ENCODE measurements at places on chromosomes 5 and 9.
A peak's percentile ranks its signal among the peaks of the same experiment; 100 is the strongest.

GRCh38 chr5:88143693-88144218 is 124.9 kb downstream of the TMEM161B start:
- DNase-seq, result no peak

- DNase-seq, result peak; percentile 84
Observed at GRCh38 chr9:19464764-19465585, 56.2 kb downstream of the ACER2 start.

DNA sequence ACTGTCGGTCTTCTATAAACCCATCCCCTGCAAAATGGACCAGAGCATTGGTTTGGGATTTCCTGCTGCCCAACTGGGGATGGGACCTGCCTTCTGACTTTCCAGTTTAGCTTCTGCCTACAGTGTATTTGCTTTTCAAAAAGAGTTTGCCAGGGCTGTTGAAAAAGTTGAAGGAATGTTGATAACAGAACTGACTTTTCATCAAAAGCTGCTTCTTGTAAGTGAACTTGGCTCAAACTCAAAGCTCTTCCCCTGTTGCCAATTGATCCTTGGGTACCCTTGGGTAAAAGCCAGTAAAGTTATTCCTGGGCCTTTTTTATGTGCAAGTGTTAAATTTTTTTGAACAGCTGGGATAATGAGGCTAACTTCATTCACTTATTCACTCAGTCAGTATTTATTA is 142.9 kb upstream of the SLC30A5 start:
- no peak for DNase-seq

DNA sequence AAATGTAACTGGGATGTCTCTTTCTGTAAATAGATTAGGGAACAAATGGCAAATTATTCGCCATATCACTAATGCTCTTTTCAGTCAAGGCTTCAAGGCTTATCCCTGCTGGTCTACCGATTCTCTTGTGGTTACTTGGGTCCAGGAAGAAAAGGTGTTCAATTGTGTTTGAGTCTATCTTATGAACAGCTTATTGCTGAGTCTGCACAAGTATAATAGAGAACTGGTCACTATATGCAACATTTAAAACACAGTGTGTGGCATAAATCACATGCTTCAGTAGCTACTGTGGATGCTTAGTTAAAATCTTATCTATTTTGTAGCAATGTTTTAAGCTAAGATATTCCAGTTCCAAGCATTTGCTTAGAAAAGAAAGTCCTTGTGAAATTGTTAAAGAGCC is 274.2 kb upstream of the FAM174A start:
- no peak for DNase-seq

- no peak for DNase-seq
Observed at GRCh38 chr5:179893076-179893957, 14.4 kb downstream of the TBC1D9B start.

DNA sequence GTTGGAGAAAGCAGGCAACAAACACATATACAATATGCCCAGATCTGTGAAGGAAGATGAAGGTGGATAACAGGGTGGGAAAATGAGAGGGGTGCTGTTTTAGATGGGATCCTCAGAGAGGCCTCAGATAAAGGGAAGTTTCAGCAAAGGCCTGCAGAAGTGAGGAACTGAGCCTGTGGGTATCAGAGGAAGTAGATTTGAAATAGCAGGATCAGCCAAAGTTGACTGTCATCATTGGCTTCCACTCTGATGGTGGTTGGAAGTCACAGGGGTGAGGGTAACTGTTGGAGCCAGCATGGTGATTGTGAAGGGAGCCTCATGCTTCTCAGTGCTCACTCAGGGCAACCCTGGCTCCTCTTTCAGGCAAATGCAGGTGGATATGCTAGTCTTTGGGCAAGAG is 607.2 kb upstream of the CLINT1 start:
- no peak for DNase-seq

- no peak for DNase-seq
Observed at GRCh38 chr9:101764472-101764871, 26.0 kb upstream of the GRIN3A start.

- no peak for DNase-seq
Observed at GRCh38 chr9:131584858-131585257, 39.5 kb downstream of the PRRT1B start.

DNA sequence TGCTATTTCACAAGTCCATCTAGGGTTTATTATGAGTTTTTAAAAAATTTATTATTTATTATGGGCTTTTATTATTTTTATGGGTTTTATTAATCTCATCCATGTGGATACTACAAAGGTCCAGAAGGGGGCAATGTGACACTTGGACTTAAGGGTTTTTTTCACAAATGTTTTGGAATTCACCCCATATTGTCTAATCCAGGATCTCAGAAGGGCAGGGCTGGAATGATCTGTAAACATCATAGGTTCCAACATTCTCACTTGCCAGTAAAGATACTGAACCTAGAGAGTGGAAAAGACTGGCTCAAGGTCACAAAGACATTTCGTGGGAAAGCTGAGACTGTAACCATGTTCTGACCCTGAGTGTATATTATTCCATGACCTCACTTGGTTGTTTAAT is 35.6 kb downstream of the NIM1K start:
- DNase-seq, result no peak

GRCh38 chr5:150809363-150809762 is 30.8 kb downstream of the SMIM3 start:
- no peak for DNase-seq

GRCh38 chr5:32536246-32536645 is 49.1 kb upstream of the SUB1 start:
- DNase-seq, result no peak

GRCh38 chr9:121484651-121485446 is 14.8 kb downstream of the GGTA1 start:
- DNase-seq, result no peak

- no peak for DNase-seq
Observed at GRCh38 chr5:116459301-116459700, 115.3 kb downstream of the SEMA6A start.

DNA sequence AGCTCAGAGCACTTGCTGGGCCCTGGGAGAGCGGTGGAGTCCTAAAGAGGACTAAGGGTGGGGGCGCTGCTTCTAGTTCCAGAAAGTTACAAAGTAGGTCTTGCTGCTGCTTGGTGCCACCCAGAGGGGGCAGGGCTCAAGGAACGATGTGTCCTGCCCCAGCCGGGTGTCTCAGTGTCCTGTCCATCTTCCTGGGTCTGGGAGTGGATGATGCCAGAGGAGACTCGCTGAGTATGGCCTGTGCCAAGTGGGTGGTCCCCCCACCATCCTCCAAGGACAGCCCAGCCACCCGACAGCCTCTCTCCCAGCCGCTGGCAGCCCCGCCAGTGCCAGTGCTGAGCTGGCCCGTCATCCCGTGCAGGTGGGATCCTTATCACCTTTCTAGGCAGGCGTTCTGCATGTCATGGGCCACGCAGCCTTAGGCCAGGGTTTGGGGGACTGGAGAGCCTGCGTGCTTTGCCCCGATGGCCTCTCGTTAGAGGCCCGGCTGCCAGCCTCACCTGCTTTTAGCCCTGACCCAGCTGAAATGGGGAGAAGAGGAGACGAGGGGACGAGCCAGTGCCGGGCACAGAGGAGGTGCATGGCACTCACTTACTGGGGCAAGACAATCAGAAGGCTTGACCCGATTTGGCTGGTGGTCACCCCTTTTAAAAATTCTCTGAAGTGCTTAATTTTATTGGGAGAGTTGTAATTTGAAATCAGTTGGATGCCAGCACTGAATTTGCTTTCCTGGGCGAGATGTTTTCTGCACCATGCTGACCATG is 5.6 kb downstream of the WNK2 start:
- peak; percentile 42 for DNase-seq

DNA sequence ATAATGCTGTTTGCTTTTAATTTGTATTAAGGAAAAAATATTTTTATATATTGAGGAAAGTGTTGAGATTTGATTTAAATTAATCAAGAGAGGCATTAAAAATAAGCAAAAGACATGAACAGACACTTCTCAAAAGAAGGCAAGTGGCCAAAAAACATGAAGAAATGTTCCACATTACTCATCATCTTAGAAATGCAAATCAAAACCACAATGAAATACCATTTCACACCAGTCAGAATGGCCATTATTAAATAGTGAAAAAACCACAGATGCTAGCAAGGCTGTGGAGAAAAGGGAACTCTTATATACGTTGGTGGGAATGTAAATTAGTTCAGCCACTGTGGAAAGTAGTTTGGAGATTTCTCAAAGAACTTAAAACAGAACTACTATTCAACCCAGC is 45.9 kb downstream of the RANBP17 start:
- no peak for DNase-seq

- peak; percentile 54 for DNase-seq
Observed at GRCh38 chr9:120187758-120188157, 392.2 kb downstream of the CDK5RAP2 start.

DNA sequence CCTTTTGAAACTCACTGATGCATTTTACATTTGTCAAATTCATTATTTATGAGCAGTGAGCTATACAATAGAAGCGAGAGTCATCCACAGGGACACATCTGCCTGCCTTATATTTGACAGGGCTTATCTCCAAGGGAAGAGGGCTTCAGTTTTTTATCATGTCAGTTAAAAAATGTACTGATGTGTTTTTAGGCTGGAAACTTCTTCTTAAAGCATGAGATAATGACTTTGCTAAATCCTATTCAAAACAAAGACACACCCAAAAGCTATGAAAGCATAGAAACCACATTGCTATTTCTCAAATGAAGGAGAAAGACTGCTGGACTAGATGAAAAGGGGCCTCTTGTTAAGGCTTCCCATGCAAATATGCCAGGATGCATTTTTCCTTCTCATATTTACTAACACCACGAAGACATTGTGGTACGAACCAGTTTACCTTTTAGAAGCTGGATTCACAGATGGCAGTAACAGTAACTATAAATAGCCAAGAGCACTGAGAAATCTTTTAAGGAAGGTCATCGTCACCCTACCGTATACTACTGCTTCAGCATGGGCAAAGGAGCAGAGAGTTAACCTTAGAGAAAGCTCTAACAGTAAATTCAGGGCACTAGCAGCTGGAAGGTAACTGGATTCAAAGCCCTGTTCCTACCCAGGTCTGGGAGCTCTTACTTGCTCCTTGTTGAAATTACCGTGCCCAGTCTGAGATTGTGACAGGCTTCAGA is 86.3 kb upstream of the IFNK start:
- no peak for DNase-seq

DNA sequence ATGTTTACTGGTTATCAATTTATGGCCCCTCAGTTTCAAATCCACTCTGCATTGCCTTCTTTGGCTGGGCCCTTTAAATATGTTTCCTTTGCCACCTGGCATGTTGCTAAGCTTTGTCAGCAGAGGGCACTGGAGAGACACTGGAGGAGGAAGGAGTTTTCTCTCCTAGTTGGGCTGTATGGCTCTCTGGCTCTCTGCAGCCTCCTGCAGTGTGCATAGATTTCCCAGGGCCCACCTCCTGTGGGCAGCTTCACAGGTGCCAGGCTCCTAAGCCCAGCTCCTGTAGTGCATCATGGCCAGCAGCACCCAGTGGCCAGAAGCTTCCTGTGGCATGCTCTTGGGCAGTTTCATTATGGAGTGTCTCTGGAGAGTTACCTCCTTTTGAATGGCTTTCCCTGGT is 23.3 kb downstream of the CAVIN4 start:
- DNase-seq, result no peak

DNA sequence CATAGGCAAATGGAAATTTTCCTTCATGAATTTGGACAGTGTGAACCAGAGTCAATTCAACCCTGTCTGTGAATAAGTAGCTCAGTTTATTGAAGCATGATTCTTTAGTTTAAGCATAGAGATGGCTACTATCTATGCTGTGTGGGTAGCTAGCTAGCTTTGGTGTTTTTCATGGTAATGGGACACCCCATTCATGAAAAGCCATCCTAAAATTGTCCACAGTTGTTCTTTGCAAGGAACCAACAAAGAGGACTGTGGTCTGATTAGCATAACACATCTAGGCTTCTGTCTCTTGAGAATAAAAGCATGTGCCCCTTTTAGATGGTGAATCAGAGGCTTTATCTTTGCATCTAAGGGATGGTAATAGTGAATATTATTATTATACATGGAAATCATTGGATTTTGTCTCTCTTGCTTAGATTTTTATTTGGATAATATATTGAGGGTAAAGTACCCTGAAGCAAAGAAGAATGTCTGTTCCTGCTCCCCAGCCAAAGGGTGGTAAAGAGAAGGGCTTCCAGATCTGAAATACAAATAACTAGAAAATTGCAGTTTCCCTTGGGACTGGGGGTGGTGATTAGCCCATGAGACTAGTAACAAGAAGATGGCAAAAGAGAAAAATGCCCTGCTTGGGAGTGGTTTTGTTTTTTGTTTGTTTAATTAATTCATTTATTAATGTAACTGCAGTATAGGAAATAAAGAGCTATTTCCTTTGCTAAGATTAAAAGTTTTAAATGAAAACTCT is 624.2 kb upstream of the ZNF608 start:
- DNase-seq, result no peak

DNA sequence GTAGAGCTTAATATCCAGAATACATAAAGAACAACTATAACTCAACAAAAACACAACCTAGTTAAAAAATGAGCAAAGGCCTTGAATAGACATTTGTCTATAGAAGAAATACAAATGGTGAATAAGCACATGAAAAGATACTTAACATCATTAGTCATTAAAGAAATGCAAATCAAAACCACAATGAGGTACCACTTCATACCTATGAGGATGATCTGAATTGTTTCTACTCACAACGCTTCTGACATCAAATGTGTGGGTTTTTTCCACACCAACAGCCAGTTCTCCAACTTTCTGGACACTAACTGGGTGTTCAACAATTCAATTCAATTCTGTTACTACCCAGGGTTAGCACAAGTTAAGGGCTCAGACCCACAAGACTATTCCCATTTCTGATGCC is 22.0 kb downstream of the SREK1IP1 start:
- DNase-seq, result no peak

GRCh38 chr5:94853120-94853519 is 234.7 kb downstream of the SLF1 start:
- no peak for DNase-seq

GRCh38 chr5:151700820-151701219 is 14.1 kb upstream of the SPARC start:
- no peak for DNase-seq

DNA sequence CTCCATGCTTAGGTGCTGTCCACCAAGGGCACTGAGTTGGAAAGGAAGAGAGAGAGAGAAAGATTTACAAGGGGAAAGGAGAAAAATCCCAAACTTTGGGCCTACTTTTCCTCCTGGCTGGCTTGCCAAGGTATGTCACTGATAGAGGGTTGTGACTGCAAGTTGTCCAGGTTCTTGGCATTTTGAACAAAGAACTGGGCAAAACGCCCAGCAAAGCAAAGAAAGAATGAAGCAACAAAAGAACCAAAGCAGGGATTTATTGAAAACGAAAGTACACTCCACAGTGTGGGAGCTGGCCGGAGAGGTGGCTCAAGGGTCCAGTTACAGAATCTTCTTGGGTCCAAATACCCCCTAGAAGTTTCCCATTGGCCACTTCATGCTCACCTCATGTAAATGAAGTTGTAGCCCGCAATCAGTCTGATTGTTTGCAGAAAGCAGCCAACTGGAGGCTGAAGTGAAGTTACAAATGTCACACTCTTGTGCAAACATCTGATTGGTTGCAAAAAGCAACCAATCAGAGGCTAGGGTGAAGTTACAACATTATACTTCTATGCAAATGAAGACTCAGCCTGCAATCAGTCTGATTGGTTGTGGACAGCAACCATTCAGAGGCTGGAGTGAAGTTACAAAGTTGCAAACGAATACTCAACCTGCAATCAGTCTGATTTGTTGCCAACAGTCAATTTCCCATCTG is 263.5 kb downstream of the YTHDC2 start:
- DNase-seq, result no peak

All from Right ventricle myocardium superior (tissue), 1 donor.